ENCODE measurements at places on chromosomes 12 and 14. TPM values are rescaled to one million over a fixed set of nuclear protein-coding genes. Genes with fewer than 3 reads are reported as not detected.
A peak's percentile ranks its signal among the peaks of the same experiment; 100 is the strongest.

KIF5A gene
- total RNA-seq, result 3.4 TPM

RPL10L gene
- total RNA-seq, result not detected

SLC17A8 gene
- not detected for total RNA-seq

CYP27B1 gene
- total RNA-seq, result 11.3 TPM

LYZ gene
- total RNA-seq, result not detected

SMAGP gene
- 0.44 TPM for total RNA-seq

CRACR2A gene
- 24.6 TPM for total RNA-seq

C1R gene
- total RNA-seq, result 2.5 TPM

- no peak for DNase-seq
Observed at GRCh38 chr12:95002754-95003153, 743 bp downstream of the NDUFA12 start.

DNA sequence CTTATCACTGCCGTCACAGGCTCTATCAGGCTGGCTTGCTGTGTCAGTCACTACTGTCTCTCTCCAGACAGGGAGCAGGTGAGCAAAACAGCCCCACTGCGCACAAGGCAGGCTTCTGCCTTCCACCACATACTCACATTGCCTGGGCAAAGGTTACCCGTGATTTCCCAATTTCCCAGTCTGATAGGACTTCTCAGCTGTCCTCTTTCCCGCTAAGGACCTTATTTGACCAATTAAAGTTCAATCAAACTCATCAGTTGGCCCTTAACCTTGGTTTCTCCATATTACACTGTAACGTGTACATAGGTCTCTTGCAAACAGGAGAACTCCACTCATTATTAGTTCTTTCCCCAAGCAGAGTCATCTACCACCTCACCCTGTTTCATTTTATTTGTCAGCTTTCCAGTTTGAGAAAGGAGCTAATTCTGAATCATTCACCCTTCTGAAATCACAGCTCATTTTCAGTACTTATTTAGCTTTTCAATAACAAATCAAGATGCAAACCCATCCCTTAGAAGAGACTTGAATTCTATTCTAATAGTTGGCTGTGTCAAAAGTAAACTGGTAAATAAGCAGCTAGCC, 170.8 kb downstream of the ESR2 start:
- no peak for DNase-seq

GRCh38 chr12:13193505-13194231, 2.9 kb upstream of the EMP1 start:
- no peak for DNase-seq

DNA sequence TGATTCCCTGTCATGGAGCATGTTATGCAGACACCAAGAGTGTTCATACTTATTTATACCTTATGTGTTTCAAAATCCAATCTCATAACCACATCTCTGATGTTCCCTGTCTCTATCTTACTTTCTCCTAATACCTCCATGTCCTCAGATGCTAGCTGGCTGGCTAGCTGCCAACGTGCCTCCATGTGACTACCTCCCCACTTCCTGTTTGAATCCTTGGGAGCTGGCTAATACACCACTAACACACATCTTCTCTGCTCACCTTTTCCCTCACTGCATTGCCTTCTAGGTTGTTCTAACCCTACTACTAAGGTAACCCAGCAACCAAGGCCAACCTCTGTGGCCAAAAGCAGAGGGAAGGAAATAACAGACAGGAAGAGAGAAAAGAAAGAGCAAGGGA, 27.3 kb downstream of the TTC5 start:
- no peak for DNase-seq

GRCh38 chr14:101224356-101225156, 321.0 kb upstream of the RTL1 start:
- no peak for DNase-seq

DNA sequence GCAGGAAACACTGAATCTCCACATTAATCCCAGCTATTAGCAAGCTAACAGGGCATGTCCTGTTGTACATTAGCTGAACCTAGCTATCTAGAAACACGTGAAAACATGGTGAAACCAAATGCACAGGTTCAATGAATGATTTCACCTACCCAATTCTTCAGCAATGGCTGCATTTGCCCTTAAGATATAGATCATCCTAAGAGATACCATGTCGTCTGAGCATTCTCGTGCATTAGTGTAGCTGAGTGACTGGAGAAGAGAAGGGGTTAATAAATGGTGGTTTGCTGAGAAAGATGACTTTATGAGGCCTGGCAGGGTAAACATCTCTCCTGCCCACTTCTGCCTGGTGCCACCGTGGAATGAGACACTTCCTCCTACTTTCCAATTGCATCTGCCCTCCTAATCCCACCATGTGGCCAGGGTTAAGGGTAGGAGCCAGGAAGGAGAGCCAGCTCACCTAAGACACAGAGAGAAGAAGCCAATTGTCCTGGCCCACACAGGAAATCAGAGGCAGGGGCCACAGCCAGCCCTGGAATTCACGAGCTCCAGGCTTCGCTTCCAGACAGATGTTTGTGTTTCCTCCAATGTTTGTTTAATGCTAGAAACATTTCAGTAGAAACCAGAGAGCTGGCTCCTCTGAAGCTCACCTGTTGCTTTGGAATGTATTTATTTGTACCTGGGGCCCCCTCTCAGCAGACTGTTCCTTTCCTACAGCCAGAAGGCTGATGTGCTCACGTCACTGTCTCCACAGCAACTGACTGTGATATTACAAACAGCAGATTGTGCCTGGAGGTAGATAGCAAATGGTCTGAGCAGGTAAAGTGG, 126.0 kb upstream of the PARP11 start:
- no peak for DNase-seq

GRCh38 chr14:27608377-27608776, 1010.5 kb upstream of the NOVA1 start:
- DNase-seq, result no peak

DNA sequence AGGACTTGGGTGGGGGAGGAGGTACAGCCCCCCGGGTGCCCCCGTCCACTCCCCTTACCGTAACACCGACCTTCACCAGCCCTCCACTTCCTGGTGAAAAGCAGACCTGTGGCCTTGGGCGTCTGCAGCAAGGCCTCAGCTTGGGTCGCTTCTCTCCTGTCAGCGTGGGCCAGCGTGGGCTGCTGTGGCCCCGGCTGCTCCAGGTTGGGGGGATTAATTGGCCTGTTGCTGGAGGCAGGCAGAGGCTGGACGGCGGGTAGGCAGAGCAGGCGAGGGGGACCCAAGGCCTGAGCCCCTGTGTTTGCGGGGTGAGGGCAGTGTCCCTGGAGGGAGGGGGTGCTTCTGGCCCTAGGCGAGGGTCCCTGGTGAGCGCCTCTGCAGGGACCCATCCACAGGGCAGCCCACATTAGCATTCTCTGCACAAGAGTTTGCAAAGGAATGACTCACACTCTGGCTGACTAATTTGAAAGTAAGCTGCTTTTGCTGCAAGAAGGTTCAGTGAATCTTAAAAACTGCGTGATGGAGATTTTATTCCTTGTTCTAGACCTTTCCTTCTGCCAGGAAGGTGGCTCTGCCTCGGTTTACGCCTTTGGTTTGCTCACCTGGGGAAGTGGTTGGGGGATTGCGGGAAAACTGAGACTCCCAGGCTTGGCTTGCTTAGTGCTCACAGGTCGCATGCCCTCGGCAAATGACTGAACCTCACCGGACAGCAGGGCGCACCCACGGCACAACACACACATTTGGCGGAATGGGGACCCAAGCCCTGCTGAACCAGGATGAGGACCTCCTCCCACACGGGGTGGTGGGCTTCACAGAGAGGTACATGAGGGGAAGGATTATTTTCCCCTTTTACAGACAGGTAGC, 37.9 kb upstream of the DLK1 start:
- DNase-seq, result no peak

DNA sequence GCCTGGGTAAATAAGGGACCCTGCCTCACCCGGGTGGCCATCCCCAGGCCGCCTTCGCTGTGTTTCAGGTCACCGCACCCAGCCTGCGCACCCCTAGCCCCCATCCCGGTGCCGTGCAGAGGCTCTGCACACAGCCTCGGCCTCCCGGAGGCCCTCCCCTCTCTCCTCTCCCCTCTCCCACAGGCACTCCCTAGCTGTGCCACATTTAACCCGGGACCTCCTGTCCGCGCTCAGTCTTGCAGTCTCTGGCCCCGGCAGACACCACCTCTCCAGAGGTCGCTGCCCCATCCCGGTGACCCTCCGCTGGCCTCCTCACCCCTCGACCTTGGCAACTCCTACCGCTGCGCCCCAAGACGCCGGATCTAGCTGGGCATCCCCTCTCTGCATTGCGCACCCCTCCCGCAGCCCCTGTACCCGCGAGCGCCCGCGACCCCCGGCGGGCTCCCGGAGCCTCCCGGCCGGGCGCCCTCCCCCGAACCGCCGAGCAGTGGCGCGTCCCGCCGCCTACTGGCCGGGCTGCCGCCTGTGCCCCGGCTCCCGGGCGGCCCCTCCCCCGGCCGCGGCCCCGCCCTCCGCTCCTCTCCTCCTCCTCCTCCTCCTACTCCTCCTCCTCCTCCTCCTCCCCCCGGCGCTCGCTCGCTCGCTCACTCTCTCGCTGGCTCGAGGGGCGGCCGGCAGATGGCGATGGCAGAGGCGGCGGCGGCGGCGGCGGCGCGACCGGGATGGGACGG, 120.7 kb downstream of the AACS start:
- DNase-seq, result peak; percentile 48

DNA sequence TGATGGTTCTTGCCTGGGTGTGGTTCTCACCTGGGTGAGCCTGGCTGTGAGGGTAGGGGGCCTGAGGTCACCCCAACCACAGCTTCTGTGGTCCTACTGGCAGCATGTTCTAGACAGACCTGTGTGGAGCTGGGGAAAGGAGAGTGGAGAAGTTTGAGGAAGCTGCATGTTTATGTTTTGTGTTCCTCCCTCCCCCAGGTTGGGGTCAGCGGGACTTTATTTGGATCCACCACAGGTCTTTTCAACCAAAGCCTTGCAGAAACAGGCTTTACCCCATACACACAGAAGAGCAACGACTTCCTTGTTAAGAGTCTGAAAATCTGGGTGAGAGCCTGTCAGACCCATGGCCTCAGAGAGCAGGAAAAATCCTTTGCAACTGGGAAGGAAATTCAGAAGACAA, 5.6 kb downstream of the CD9 start:
- no peak for DNase-seq

DNA sequence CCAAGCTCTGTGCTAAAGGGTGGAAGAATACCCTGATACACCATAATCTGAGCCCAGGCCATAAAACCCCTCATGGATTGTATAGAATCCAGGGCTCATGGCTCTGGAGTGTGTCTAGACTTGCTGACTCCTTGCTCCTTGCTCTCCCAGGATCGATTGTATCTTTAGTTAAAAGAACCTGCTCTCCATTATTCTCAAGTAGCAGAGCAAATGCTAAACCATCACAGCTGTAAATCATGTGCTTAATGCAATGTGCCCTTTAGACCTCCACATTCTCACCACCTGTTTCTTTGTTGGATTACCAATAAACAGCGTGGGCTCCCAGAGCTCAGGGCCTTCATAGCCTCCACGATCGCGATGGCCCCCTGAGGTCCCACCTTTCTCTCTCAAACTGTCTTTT, 411.6 kb upstream of the FBXO33 start:
- DNase-seq, result no peak

DNA sequence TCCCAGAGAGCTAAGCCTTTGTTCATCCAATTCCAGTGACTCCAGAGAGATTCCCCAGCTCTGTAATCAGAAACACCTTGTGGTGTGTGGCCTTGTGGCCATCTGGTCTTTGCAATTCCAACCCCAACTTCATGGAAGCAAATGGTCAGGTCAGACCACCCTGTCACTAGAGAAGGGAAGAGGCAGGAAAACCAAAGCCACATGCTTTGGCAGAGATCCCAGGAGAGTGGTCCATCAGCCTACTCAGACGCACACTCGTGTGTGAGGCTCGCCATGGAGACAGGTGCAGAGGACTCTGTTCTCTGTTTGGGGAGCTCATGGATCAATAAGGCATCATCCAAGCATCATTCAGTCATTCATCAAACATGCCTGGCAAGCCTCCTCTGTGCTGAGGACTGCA, 46.2 kb upstream of the TUNAR start:
- DNase-seq, result no peak

GRCh38 chr12:98894412-98895085, 249.5 kb downstream of the APAF1 start:
- no peak for DNase-seq

GRCh38 chr12:128796439-128797118, 27.2 kb downstream of the SLC15A4 start:
- DNase-seq, result no peak

GRCh38 chr12:19151298-19151697, 21.8 kb downstream of the PLEKHA5 start:
- no peak for DNase-seq

- DNase-seq, result no peak
Observed at GRCh38 chr12:110638796-110639195, 24.9 kb downstream of the TCTN1 start.

GRCh38 chr12:65911321-65911720, 87.0 kb downstream of the HMGA2 start:
- no peak for DNase-seq

DNA sequence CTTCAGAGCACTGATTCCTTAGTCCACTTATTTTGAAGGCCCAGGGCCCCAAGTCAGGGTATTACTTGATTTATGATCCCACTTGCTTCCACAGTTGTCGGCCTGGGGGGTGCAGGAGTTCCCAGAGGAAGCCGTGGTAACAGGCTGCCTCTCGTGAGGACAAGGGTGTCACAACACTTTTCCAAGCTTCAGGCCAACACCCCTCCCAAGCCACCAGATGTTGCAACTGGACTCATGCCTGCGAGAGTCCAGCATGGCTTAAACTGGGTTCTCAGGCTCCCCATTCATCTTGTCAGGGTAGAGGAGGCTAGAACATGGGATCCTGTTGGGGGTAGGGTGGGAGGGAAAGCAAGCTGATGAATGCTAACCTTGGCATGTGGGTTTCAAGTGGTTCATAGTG, 56.1 kb downstream of the BMP4 start:
- DNase-seq, result no peak

GRCh38 chr14:68616221-68616902, 176.5 kb downstream of the ZFP36L1 start:
- no peak for DNase-seq

DNA sequence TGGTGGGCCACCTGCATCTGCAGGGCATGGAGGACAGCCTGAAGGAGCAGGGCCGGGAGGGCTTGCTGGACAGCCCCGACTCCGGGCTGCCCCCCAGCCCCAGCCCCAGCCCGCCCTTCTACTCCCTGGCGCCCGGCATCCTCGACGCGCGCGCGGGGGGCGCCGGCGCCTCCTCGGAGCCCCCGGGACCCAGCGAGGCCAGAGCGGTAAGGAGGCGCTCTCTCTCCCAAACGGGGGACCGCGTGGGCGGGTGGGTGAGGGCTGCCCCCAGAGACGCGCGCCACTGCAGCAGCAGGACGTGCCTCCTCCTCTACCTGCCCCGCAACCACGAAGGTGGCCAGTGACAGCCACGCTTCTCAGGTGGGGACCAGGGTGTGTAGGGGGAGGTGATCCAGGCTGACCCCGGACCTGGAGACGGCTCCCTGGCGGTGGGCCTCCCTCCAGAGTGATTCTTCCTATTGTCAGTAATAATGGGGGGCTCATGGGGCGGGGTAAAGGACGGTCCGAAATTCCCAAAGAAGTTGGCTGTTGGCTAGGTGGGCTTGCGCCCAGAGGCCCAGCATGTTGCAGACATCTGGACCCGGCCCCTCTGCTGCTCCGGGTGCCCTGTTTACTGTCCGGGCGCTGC, 652 bp downstream of the RFLNA start:
- DNase-seq, result no peak

Data from activated T-helper 2 cell treated with anti-CD3 and anti-CD28 coated beads, Interferon-gamma antibody, Interleukin-2, Interleukin-4, amounts not matched to agents 10 μg/mL and 5 μg/mL and 100 μg/mL, durations not matched to agents 14 hours and 24 hours and 36 hours (primary cell).